Psoas muscle (tissue), 8 donors: ENCODE measurements at places on chromosomes 12 and 14.
A peak's percentile ranks its signal among the peaks of the same experiment; 100 is the strongest.

- DNase-seq, result no peak
These were observed 37.5 kb downstream of the LRIG3 start for GRCh38 chr12:58882826-58883225.

GRCh38 chr14:33927944-33928343 lies 22.9 kb downstream of the EGLN3 start:
- no peak for DNase-seq

GRCh38 chr12:39441963-39442830 lies 723 bp downstream of the KIF21A start:
- peak; percentile 65 for DNase-seq

GRCh38 chr14:33508126-33509062 lies 442.5 kb downstream of the EGLN3 start:
- no peak for DNase-seq

DNA sequence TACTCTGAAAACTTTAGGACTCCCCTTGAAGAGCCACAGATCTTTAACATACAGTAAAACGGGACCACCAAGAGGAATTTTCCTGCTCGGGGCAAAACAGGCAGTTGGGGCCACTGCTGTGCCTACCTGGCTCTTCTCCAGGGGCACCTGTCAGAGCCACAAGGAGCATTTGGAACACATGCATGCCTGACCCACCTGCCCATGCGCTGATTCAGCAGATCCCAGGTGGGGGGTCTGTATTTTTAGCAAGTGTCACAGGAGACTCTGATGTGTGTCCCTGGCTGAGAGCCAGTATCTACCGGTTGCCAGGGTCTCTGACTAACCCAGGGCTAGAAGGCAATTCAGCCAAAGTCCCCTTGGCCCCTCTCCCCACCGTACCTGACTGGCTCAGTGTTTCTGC lies 6.5 kb downstream of the CTDSP2 start:
- peak; percentile 65 for DNase-seq
